ENCODE measurements at places on chromosomes 3 and 15.
A peak's percentile ranks its signal among the peaks of the same experiment; 100 is the strongest.

GRCh38 chr3:188385295-188385694, 231.3 kb downstream of the LPP start:
- DNase-seq = no peak

- DNase-seq = no peak
These were observed 48.0 kb upstream of the SLCO2A1 start for GRCh38 chr3:134077649-134078161.

DNA sequence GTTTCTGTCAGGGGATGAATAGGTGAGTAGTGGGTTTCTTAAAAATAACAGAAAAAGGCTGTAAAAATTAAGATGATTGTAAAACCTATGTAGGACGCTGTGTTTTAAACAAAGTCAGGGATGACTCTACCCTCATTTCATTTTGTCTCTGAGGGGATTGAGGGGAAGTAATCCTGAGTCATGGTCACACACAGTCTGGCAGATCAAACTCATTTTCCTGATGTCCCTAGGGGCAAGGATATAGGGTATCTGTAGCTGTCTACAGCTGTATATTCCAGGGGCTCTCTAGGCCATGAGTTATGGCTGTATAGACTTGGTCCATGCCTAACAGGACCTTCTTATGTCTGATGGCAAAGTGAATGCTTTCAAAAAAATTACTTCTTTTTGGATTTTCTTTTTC, 421.1 kb downstream of the PDCD6IP start:
- DNase-seq = no peak

GRCh38 chr3:135077186-135077585, 282.1 kb downstream of the EPHB1 start:
- DNase-seq = no peak

- DNase-seq = no peak
These were observed 17.9 kb upstream of the HDAC11 start for GRCh38 chr3:13462125-13462629.

DNA sequence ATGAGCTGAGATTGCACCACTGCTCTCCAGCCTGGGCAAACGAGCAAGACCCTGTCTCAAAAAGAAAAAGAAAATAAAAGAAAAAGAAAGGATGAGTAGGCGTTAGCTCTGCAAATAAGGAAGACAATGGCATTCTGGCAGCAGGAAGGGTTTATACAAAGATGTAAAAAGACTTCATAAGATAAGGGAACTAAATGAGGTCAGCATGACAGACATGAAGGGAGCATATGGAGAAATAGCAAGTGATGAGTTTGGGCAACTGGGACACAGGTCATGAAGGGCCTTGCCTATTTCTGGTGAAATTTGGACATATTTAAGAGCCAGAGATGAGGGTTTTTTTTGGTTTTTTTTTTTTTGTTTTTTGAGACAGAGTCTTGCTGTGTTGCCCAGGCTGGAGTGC, 24.5 kb downstream of the TMEM266 start:
- DNase-seq = no peak

- no peak for DNase-seq
These were observed 10.1 kb downstream of the CEP63 start for GRCh38 chr3:134495980-134496379.

GRCh38 chr3:188901671-188902287, 270.0 kb upstream of the TPRG1 start:
- no peak for DNase-seq

DNA sequence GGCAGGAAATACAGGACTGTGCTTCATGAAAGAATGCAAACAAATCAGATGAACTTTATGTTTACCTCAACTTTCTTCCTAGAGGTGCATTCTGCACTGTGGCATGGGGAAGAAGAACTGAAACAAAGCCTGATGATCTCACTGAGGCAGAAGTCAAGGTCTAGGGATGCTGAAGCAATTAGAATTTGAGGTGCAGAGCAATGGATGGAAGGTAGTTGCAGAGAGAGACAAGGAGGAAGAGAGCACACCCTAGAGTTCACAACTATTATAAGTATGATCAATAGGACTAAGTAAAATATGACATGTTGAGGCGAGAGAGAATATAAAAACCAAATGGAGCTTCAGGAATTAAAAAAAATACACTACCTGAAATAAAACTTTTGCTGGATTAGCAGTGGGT, 420.1 kb downstream of the EDEM1 start:
- DNase-seq = no peak

DNA sequence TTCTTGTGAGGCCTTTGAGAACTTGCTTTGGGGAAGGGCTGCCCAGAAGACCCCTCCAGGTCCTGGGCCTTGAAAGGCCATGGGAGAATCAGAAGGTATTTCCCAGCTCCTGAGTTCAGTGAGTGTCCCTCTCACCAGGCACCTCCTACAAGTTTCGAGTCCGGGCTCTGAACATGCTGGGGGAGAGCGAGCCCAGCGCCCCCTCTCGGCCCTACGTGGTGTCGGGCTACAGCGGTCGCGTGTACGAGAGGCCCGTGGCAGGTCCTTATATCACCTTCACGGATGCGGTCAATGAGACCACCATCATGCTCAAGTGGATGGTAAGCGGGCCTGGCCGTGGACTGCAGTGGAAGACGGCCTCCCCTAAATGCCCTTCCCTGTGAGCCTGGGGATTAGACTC, 68.3 kb downstream of the BOC start:
- no peak for DNase-seq

DNA sequence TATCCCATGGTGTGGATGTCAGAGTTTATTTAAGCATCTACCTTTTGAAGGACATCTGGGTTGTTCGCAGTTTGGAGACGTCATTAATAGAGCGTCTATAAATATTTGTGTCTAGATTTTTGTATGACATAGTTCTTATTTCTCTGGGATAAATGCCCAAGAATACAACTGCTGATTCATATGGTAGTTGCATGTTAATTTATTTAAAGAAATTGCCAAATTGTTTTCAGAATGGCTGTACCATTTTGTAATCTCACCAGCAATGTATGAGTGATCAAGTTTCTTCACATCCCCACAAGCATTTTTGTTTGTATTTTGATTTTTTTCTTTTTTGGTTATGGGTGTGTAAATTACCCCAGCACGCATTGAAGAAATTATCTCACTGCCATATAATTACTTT, 656.9 kb downstream of the NTRK3 start:
- no peak for DNase-seq

GRCh38 chr3:102614021-102614569, 179.3 kb downstream of the ZPLD1 start:
- DNase-seq = no peak

DNA sequence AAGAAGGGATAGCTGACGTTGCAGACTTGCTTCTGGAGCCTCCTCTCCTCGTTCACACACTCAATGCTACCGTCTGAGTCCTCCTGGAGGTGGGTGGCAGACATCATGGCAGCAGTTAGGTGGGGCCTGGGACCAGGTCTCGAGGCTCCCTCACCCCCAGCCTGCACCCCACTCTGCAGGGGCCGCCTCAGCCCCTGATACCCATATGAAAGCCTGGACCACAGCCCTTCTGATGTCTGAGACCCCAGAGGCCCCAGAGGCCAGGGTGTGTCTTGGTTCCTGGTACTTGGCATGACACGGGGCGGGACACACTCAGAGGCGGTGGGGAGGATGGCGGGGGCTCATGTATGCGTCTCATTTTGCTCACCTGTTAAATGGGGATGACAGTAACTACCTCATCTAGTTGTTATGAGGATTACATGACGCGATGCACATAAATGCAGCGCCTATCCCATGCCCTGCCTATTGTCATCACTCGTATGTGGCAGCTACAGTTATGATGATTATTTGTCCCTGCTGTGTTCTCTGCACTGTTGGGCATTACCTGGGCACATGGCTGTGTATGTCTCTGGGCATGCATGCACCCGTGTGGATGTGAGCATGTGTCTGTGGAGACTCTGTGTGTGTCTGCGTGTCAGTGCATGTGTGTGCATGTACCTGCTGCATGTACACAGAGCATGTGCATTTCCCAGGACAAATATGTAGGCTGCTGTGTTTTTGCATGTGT, 39.9 kb downstream of the FEM1B start:
- DNase-seq = no peak

DNA sequence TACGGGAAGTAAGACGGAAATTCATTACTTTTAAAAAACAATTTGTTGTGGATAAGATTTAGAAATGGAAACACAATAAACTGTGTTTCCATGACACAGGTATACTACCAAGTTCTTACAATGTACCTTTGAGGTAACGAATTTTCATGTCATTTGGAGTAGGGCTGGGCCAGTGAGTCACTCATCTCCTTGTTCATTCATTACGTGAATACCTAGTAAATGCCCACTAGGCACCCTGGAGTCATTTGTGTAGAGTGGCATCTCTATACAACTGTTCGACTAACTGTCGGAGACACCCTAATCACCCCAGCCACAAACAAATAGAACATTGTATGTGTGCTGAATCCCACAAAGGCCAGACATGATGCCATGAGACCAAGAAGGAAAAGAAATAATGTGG, 94.8 kb downstream of the IGF1R start:
- no peak for DNase-seq

DNA sequence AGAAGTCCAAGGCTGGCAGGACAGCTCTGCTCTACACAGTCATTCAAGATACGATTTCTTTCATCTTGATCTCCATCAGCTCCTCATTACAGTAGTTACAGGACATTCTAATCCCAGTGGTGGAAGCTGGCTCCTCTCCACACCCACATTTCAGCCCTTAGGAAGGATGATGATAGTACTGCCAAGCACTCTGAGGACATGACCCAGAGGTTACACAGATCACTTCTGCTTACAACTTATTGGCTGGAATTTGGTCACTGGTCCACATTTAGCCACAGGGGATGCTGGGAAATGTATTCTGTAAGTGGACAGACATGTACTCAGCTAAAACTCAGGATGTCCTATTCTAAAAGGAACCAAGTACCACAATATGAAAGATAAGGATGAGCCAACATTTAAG, 77.1 kb downstream of the IQCH start:
- DNase-seq = no peak

- DNase-seq = no peak
These were observed 45.5 kb downstream of the STARD5 start for GRCh38 chr15:81278306-81279029.

DNA sequence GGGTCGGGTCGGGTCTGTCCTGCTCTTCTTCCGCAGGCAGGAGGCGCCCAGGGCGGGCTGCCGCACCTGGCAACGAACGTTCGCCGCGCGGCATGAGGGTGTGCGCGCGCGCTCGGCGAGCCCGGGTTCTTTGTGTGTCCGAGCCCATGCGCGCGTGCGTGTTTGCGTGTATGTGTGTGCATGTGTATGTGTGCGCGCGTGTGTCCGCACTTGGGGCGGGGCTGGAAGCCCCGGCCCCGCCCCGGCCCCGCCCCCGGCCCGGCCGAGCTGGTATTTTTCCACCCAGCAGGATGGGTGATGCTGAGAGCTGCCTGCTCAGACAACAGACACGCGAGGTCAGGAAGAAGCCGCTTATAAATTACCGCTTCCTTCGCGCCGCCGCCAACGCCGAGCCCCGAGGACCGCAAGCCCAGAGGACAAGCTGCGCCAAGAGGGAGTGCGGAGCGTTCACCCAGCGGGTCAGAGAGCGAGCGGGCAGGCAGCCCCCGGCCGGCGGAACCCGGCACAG, at the start of gene SLC6A6:
Gene SLC6A6 (plus strand): TSS at position 303 of the 508 bp plus-strand sequence. CDS start 41,029 bp downstream, outside the sequence.
- DNase-seq = peak; percentile 74

DNA sequence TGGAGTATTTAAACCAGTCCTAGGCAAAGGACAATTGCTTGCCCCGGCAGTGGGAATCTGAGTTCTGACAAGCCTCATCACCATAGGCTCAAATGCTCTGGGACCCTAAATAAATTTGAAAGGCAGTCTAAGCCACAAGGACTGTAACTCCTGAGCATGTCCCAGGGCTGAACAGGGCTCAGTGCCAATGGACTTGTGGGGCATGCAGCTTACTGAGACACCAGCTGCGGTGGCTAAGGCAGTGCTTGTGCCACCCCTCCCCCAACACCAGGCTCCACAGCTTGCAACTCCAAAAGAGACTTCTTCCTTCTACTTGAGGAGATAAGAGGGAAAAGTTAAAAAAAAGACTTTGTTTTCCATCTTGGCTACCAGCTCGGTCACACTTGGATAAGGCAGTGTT, 289.7 kb upstream of the DCBLD2 start:
- DNase-seq = no peak

GRCh38 chr15:52730173-52730572, 51.0 kb upstream of the ATOSA start:
- no peak for DNase-seq

DNA sequence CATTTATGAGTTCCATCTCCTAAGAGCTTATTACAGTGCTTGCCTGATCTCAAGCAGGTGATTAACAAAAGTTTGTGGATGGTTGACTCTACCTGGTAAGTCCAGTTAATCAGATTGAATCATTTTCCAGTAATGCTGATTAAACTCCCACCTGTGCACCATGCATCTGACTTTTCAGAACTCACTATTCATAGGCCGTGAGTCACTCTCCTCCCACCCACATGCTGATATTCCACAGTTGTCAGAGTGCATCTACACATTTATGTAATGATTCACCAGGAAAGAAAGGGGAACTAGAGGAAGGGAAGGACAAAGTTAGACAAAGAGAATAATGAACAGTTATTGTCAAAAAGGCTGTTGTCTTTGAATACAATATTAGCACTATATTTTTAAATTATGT, 106.2 kb upstream of the UBE3A start:
- DNase-seq = no peak

- no peak for DNase-seq
These were observed 107.2 kb upstream of the RASGRP1 start for GRCh38 chr15:38671675-38672254.

- no peak for DNase-seq
These were observed 35.5 kb downstream of the CACNA2D3 start for GRCh38 chr3:54157860-54158259.

- DNase-seq = peak; percentile 7
These were observed 34.2 kb upstream of the TSEN2 start for GRCh38 chr3:12449889-12450682.

DNA sequence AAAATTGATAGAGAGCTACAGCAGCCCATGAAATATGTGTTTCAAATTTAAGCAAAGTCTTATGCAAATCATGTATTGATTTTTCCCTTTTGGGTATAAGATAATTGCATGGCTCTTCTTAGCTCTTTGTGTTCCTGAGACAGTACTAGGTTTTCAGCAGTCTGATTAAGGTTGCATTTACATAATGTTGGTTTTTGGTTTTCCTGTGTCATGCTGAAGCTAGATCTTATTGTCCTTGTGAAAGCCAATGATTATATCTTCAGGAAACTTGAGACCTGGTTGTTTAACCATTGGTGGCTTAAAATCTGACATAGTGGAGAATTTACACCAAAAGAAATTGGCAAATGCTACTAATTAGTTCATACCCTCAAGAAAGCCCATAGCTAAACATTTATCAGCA, 392.6 kb downstream of the ZPLD1 start:
- no peak for DNase-seq

GRCh38 chr15:47719730-47720129, 2.4 kb downstream of the SEMA6D start:
- DNase-seq = no peak

DNA sequence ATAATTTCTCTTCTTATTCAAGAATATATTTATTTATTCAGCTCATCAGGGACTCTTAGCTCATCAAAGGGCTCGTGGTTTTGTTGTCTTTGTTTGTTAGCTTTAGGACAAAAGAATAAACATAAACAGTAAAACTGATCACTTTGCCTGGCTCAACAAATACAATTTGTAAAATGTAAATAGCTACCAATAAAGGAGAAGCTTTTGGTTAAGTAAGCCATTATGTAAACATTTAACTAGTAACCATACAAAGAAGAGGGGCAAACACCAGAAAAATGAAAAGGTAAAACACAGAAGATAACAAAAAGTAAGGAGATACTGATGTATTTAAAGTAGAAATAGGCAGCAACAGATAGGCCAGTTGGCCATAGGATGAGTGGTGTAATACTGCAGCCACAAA, 761.7 kb downstream of the ROBO1 start:
- no peak for DNase-seq
